ENCODE measurements at places on chromosomes 7 and 10.

DNA sequence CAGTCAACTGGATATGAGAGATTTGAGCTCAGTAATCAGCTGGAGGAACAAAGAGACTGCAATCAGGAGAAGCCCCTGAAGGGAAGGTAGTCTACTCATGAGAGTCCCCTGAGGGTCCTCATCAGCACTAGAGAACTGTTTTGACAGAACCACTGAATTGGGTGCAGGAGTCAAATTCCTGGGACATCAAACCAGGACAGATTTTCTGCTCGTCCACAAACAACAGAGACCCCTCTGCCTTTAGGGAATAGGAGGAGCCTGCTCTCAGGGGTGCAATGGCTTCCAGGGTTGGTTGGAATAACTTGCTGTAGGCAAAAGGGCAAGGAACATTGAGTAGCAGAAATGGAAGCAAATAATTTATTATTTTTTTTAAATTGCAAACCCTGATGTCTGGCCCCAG is 21.9 kb upstream of the NEUROD6 start:
- no peak for DNase-seq

- no peak for DNase-seq
Measured at GRCh38 chr10:117005527-117006055, 604 bp upstream of the SHTN1 start.

GRCh38 chr7:155069992-155070751 is at the start of gene HTR5A:
TSS of gene HTR5A (plus strand) at chr7:155070324. CDS start at chr7:155070900, 576 bp downstream.
- DNase-seq: peak; percentile 83

DNA sequence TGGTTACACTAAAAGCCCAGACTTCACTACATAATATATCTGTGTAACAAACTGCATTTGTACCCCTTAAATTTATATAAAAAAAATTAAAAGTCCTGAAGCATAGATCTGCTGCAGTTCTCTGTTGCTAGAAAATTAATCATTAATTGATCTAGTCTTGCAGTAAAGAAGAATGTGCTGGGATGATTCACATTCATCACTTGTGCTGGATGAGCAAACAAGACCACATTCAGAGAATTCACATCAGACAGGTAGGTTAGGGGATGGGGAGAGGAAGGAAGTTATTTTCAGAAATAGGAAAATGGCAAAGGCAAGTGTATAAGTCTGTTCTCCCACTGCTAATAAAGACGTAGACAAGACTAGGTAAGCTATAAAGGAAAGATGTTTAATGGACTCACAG is 1019.0 kb downstream of the KCNMA1 start:
- no peak for DNase-seq

- no peak for DNase-seq
Measured at GRCh38 chr7:91064938-91065337, 199.3 kb upstream of the FZD1 start.

DNA sequence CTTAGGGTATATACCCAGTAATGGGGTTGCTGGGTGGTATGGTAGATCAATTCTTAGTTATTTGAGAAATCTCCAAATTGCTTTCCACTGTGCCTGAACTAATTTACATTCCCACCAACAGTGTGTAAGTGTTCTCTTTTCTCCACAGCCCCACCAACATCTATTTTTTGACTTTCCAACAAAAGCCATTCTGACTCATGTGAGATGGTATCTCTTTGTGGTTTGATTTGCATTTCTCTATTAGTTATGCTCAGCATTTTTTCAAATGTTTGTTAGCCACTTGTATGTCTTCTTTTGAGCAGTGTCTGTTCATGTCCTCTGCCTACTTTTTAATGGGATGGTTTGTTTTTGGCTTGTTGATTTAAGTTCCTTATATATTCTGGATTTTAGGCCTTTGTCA is 66.4 kb downstream of the MGAM2 start:
- DNase-seq: no peak

DNA sequence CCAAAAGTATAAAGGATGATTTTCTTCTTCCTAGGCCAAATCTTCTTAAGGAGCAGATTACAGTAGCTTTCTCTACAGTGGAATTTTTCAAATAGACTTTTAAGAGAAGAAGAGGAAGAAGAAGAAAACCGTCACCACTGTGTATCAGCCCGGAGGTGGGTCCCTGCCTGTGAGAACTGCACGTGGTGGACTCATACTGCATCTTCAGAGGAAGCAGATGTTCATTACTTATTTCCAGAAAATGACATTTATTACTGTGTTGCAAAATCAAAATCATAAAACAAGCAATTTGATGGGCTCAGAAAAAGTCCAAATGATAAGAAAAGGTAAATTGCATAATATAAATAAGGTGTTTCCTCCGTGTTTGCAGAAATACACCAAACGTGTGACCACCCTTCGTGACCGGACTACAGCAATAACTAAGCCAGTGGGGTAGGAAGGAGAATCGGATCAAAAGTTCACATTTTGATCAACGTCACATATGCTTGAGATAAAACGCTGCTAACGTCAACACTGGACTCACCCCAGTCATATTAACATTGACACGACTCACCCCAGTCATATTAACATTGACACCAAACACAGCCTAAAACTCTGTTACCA is 179.2 kb downstream of the PTPRN2 start:
- DNase-seq: no peak

- DNase-seq: no peak
Measured at GRCh38 chr7:137652721-137653120, 194.1 kb downstream of the DGKI start.

DNA sequence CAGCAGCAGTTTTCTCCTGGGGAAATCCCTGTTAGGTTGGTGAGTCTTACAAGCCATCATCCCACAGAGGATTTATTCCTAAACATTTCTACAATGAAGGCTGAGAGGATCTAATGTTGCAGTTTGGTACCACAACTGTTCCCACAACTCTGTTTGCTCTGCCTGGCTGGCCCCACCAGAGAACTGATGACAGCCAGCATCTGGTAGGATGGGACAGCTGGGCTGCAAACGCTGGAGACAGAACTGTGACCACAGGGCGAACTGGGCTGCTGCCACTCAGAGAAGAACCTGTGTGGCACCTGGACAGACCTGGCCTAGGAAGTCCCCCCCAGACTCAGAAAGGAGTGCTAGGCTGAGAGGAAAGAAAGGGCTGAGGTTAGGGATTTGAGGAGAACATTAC is 94.8 kb downstream of the CALN1 start:
- no peak for DNase-seq

DNA sequence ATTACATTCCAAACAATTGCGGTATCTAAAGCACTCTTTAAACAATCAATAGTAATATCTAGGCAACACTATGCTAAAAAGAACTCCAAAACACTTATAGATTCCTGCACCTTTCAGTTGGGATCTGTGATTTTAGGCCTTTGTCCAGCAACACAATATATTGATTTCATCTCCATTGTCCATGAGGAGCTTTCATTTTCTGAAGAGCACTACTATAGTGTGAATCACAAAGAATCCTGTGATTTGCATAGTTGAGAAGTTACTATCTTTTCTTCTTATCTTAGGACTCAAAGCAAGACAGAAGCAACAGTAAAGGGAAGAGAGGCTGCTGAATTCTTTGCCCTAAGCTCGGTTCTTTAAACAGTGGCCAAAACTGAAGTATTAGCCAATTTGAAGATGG is 846.8 kb downstream of the IPMK start:
- no peak for DNase-seq

- DNase-seq: no peak
Measured at GRCh38 chr10:122281018-122281626, 10.0 kb downstream of the BTBD16 start.

GRCh38 chr10:97759946-97760345 is 11.9 kb downstream of the SFRP5 start:
- no peak for DNase-seq

DNA sequence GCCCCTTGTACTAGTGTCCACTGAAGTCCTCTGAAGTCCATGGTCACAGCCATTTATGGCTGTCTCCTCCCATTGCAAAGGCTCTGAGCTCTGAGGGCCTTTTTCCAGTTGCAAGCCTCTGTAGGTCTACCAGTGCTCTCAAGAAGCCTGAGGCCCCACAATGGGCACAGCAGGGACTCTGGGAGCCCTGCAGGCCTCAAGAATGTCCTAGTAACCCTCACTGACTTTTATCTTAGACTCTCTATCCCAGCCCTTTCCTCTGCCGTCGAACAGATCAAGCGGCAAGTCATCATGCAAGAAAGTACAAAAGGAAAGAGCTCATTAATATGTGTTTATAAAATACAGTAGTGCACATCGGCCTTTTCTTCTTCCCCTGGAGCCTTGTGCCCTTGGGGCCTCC is 23.4 kb downstream of the VWA2 start:
- DNase-seq: no peak

GRCh38 chr10:103145860-103146466 is 47.1 kb downstream of the NT5C2 start:
- no peak for DNase-seq

DNA sequence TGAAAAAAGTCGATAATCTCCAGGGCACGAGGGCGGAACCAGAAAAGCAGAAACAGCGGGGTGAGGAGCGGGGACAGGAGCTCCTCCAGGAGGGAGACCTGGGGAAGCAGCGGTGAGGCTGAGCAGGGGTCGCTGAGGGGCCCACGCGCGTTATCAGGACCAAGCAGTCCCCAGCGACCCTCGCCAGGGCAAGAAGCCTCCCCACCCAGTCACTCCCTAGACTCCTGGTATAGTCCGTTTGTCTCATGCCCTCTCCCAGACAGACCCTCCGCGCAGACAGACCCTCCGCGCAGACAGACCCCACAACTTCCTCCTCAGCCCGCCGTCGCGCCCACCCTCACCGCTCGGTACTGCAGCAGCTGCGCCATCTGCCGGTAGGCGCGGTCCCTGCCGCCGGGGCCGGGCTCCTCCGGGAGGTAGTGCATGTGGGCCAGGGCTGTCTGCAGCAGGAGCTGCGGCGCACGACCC is 6.3 kb downstream of the ATG9B start:
- peak; percentile 72 for DNase-seq

DNA sequence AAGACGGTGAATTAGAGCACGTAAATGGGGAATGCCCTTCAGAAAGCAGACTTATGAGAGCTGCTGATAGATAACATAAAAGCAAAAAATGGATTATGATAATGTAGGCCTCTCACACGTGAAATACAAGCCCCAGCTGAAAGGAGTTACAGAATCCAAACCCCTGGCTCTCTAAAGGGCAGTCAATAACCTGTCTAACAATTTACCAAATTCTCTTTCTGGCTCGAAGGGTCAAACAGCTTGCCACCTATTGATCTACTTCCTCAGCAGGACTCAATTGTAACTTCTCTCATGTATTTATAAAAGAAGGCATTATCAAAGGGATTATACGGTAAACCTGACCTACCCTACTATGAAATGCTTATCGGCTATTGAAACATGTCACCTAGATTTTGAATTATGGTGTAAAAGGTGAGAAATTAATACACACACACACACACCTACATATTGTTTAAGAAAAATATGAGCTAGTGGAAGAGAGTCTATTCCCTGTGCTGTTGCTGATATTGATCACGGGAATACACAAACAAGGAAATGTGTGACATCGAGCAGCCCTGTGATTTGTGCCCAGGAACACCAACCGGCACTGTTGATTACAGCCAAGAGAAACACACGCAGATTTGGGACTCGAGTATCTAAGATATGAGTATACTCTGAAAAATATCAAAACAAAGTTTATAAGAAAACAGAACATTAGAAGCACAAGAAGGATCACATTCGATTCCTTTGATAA is 135.6 kb upstream of the NEBL start:
- no peak for DNase-seq

GRCh38 chr7:128309976-128310375 is 33.7 kb downstream of the RBM28 start:
- no peak for DNase-seq

- no peak for DNase-seq
Measured at GRCh38 chr7:3688842-3689241, 387.8 kb downstream of the SDK1 start.

DNA sequence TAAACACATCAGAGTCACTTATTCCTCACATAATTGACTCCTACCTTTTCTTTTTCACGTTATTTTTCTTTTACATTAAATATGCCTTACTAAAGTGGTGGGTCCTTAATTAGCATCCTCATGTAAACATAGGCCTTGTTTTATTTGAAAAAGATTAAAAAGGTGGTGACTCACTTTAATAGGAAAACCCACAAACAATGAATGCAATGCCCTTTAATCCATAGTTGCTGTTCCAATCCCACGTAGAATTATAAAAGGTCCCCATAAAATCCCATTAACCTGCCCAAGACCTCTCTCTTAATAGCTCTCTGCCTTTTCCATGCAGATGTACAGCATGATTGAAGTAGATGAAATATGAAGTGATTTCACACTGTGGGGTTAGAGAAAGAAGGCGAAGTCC is 32.2 kb downstream of the SLC16A12 start:
- no peak for DNase-seq

DNA sequence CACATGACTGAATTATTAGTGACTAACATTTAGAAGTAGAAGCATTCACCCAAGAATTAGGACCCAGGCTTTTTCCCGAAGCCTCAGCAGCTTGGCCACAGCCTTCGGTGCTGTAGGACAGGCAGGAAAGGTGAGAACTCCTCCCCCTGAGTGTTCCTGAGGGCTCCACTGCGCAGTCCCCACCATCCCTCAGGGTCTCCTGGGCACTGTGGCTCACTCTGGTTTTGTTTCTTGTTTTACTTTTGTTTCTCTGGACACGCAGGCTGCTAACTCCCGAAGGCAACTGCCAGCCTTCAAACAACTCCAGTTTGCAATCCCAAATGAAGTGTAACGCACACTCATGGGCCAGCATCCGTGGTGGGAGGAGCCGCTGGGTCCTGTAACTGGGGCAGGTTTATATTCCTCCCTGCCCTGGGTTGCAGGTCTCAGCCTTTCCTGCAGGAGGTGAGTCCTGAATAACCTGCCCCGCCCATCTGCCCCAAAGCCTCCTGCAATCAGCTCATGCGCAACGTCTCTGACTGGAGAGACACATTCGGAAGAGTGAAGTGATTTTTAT is 492.9 kb downstream of the PTPRN2 start:
- DNase-seq: no peak

- DNase-seq: no peak
Measured at GRCh38 chr7:97149843-97150242, 32.3 kb downstream of the SDHAF3 start.

GRCh38 chr10:21496343-21497176 is 28.9 kb downstream of the SKIDA1 start:
- peak; percentile 77 for DNase-seq

DNA sequence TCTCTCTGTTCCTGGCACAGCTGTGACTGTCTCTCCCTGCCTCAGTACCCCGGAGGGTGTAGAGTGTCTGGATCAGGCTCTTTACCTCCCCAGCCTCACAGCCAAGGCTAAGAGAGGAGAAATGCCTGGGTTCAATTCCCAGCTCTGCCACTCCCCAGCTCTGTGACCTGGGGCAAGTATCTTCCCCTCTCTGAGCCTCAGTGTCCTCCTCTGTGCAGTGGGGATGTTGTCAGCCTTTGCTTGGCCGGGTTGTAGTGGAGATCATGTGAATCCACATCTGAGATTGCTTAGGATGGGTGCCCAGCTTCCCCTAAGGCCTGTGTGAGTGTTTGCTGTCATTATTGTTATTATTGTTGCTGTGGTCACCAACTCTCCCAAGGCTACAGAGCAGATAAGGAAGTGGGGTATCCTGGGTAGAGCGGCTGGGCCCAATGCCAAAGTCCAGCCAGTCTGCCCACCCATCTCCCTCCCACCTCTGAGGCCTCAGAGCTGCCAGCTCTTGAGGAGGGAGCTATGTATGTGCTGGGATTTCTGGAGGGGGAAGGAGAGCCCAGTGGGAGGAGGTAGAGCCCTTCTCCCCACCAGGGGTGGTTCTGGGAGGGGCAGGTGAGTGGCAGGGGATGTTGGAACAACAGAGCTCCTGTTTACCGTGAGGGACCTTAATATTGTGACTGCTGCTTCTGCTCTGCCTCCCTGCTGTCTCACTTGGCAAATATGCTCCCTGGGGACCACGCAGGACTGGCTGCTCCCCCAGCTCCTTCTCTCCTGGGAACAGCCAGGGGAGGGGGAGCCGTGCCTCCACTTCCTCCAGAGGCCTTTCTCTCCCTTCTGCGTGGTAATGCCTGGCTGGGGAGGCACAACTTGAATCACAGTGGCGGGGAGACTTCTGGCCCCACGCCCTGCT is 170.5 kb downstream of the RPS24 start:
- no peak for DNase-seq
